ENCODE measurements at places on chromosomes 2 and 18.
A peak's percentile ranks its signal among the peaks of the same experiment; 100 is the strongest.

- DNase-seq = no peak
Observed at GRCh38 chr2:200467806-200468681, 41.8 kb downstream of the KCTD18 start.

DNA sequence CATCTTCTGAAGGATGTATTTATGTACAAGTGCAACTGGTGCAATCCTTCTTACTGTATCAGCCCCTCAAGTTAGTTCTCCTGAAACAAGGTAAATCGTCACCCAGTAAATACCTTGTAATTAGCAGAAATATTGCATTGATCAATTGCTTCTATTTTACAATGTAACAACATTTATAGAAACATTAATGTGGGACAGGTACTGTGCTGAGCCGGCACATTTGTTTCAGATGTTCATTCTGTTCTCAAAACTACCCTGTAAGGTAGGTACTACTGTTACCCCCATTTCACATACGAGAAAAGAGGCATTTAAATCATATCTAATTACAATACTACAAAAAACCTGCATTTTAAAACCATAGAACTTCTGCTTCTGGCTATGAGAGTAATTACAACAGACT lies 19.5 kb downstream of the RTN4 start:
- no peak for DNase-seq

GRCh38 chr18:45349019-45349418 lies 266.3 kb upstream of the SLC14A2 start:
- no peak for DNase-seq

GRCh38 chr2:73886357-73886756 lies 6.5 kb upstream of the ACTG2 start:
- no peak for DNase-seq

DNA sequence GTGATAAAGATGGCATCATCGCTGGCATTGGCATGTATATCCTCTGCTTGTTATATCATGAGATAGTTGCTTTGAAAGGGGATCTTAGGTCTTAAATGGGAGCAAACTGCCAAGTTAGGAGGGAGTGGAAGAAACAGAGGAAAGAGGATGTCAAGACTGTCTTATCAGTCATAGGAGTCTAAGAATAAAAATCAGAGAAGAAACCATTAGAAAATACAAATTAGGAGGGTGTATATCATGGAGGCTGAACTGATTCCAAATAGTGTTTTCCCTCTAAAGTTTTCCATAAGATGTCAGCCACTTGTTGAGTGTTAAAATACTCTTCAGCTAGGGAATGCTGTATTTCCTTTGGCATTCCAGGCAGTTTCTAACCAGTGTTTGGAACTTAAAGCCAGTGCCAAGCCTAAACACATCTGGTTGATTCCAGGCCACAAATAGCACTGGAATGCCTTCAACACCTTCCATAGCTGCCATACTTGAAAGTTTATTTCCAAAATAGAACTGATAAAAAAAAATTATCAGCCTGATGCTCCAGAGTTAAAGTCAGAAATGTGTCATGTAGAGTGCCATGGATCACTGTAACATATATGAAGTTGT lies 129.4 kb downstream of the ZEB2 start:
- peak; percentile 72 for DNase-seq

- DNase-seq = no peak
Observed at GRCh38 chr2:105777031-105777482, 32.3 kb downstream of the NCK2 start.

- no peak for DNase-seq
Observed at GRCh38 chr2:105072039-105072438, 34.2 kb downstream of the MRPS9 start.

DNA sequence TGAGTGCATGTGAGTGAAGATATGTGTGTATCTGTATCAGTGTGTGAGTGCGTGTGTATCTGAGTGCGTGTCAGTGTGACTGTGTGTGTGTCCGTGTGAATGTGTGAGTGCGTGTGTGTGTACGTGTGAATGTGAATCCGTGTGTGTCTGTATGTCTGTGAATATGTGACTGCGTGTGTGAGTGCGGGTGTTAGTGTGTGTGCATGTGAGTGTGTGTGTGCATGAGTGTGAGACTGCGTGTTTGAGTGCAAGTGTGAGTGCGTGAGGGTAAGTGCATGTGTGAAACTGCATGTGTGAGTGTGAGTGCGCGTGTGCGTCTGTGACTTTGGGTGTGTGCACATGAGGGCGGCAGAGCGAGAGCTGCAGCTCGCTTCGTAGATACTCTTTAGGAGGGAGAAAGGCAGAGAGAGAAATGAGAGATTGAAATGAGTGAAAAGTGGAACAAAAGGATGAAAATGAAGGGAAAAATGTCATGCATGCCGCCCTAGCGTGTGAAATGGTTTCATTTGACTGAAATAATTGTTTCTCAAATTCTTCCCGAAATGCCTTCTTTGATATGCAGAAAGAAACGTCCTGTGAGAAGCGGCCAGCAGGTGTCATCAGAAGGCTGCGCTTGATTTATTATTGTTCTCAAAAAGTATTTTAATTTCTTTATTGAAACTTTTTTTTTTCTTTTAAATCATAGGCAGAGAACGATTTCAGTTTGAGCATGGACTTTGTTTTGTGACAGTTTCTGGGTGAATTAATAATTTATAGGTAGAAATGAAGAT lies 25.6 kb downstream of the ZNF407 start:
- DNase-seq = peak; percentile 26

GRCh38 chr2:76174505-76174904 lies 463.8 kb upstream of the GCFC2 start:
- no peak for DNase-seq

- no peak for DNase-seq
Observed at GRCh38 chr2:65482971-65483370, 50.6 kb upstream of the SPRED2 start.

- no peak for DNase-seq
Observed at GRCh38 chr2:130749641-130750040, 5.7 kb upstream of the AMER3 start.

GRCh38 chr2:60118061-60118460 lies 435.4 kb downstream of the BCL11A start:
- peak; percentile 16 for DNase-seq

- no peak for DNase-seq
Observed at GRCh38 chr2:240214790-240215675, 74.6 kb upstream of the OTOS start.

- DNase-seq = no peak
Observed at GRCh38 chr2:174174741-174175140, 73.6 kb downstream of the OLA1 start.

DNA sequence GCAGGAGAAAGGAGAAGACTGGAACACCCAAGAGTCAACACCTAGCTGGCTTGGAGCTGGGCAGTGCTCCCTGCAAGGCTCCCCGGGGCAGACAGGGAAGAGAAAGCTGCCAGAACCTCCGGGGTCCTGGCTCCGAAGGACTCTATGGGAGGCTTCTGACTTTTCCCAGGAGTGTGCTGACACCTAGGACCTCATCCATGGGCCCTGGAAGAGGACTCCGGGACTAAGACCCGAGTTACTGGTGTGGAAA lies 37.8 kb upstream of the ATP6V1B1 start:
- no peak for DNase-seq

DNA sequence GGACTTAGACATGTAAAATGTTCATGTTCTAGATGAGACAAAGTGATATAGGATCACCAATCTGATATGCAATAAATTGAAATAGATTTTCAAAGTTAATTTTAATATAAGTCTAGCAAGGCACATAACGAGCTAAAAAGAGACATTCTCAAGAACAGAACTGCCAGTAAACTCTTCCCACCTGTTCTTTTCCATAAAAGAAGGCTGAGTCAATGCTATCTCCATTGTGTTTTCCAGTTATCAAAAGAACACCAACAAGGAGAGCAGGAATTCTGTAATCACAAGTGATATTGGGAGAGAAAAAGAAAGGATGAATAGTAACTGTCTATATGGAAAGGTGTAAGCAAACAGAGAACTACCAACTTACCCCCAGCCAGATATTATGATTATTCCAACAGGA lies 25.6 kb downstream of the GPR155 start:
- no peak for DNase-seq

GRCh38 chr18:35775887-35776286 lies 194.3 kb downstream of the GALNT1 start:
- DNase-seq = peak; percentile 13

DNA sequence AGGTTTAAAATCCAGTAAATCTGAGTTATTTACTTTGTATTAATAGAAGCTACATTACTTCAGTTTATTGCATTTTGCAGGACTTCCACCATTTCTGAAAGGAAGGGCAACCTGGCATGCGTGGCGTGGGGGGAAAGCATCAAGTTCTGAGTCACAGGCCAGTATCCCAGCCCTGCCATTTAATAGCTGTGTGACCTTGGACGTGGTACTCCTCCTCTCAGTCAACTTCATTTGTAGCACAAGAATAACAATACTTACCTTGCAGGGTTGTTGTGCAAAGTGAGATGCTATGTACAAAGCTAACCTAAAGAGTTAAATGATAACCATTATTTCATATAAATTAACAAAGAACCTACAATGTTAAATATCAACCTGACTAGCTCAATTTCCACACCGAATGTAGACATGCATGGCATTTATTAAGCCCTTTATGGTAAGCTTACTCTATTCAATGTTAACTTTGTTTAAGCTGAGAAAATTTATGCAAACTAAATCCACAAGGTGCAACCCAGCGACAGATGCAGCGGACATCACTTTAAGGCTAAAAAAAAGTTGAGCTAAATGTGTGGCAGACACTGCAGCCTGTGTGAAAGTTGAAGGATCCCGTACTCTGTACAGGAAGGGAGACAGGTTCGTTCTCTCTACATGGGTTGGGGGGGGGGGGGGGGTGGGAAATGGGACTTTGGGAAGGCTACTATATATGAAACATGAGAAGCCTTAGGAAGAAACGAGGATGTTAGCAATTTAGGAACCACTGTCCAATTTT lies 17.2 kb upstream of the STPG4 start:
- no peak for DNase-seq

GRCh38 chr2:231924889-231925275 lies 1.3 kb downstream of the NPPC start:
- DNase-seq = no peak
